Islet precursor cell (in vitro differentiated cells): ENCODE measurements at places on chromosomes 6 and 20.

GRCh38 chr6:85675030-85675819 lies 32.5 kb upstream of the SYNCRIP start:
- DNase-seq: peak; percentile 72

- DNase-seq: no peak
Measured at GRCh38 chr6:41204156-41204555, 3.2 kb upstream of the TREML2 start.

- peak; percentile 91 for DNase-seq
Measured at GRCh38 chr6:40999569-40999968, 39.5 kb downstream of the UNC5CL start.

GRCh38 chr6:20366082-20366830 lies 35.4 kb upstream of the E2F3 start:
- DNase-seq: peak; percentile 62

- DNase-seq: peak; percentile 66
Measured at GRCh38 chr6:41940759-41941279, 789 bp downstream of the CCND3 start.

DNA sequence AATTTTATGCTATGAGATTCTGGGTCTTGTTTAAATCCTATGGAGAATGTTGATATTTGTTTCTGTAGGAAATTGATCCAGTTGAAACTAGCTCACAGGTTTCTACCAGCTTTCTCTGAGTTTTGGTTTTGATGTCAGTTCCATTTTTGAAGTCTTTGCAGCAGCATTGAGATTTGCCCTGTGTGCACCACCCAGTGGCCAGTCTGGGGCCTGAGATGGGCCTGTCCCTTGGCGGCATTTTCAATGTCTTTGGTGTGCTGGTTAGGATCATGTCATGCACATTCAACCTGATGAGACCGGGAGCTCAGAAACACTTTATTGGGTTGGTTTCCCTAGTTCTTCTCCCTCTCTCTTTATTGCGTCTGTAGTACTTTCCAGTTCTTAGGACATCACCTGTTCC lies 395.2 kb upstream of the MAP3K7 start:
- no peak for DNase-seq

DNA sequence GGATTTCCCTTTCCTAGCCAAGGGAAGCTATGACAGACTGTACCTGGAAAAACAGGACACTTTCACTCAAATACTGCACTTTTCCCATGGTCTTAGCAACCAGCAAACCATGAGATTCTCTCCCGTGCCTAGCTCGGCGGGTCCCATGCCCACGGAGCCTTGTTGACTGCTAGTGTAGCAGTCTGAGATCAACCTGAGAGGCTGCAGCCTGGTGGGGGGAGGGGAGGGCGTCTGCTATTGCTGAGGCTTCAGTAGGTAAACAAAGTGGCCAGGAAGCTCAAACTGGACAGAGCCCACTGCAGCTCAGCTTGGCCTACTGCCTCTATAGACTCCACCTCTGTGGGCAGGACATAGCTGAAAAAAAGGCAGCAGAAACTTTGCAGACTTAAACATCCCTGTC lies 61.8 kb downstream of the EPM2A start:
- peak; percentile 49 for DNase-seq

DNA sequence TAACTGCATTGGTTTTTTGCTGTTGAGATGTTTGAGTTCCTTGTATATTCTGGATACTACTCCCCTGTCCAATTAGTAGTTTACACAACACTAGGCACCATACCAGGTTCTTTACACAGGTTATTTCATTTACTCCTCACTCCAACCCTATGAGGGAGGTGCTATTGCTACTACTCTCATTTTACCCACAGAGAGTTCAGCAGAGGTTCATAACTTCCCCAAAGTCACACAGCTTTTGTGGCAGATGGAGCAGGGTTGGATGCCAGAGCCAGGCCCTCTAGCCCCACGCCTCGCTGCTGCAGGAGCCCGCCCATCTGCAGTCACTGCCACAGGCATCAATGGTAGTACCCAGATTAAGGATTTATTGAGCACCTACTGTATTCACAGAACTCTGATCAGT lies 61.7 kb upstream of the MAP3K4 start:
- no peak for DNase-seq

GRCh38 chr20:45487231-45487635 lies 17.7 kb downstream of the WFDC2 start:
- no peak for DNase-seq

- DNase-seq: peak; percentile 34
Measured at GRCh38 chr6:168906391-168906790, 347.3 kb downstream of the THBS2 start.

- no peak for DNase-seq
Measured at GRCh38 chr20:8399947-8400346, 267.9 kb downstream of the PLCB1 start.

DNA sequence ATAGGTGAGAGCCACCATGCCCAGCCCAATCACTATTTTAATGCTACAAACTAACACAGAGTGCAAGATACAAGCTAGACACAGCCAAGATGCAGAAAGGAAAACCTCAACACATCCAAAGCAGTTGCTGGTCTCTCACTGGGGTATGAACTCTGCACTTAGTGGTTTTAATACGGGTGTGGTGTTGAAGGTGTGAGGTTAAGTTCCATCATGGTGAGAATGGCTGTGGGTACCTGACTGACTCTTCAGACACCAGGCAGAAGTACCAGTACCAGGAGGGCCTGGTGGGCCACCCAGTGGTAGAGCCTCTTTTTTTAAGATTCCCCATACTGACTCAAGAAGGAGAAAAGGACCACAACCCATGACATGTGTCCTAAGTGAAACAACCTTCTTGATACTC lies 13.0 kb downstream of the GNAS-AS1 start:
- DNase-seq: no peak

DNA sequence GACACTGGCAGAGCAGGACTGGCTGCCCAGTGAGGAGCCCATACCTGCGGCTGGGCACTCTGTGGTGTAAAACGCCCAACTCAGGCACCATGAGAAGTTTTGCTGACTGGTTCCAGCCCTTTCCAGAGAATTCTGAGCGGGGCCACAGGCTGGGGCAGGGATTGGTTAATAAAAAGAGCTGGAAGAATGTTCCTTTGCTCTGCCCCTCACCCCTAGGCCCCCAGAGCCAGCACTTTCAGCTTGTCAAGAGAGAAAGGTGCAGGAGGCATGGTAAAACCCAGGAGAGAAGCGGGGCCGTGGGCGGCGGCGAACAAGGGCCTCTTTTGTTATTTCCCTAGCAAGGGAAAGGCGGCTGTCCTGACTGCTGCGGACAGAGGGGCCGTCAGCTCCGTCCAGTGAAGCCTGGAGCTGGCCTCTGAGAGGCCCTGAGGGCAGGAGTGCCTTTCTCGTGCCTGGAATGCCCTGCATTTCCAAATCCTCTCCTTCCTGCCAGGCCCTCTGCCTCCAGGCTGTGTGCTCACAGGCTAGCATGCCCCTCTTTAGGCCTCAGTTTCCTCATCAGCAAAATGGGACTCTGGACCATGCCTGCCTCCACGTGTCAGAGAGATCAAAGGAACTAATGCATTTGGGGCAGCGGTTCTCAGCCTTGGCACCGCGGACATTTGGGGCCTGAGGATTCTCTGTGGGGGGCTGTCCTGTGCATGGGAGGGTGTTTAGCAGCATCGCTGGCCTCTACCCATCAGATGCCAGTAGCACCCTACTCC lies 12.9 kb downstream of the SLC13A3 start:
- DNase-seq: peak; percentile 98

DNA sequence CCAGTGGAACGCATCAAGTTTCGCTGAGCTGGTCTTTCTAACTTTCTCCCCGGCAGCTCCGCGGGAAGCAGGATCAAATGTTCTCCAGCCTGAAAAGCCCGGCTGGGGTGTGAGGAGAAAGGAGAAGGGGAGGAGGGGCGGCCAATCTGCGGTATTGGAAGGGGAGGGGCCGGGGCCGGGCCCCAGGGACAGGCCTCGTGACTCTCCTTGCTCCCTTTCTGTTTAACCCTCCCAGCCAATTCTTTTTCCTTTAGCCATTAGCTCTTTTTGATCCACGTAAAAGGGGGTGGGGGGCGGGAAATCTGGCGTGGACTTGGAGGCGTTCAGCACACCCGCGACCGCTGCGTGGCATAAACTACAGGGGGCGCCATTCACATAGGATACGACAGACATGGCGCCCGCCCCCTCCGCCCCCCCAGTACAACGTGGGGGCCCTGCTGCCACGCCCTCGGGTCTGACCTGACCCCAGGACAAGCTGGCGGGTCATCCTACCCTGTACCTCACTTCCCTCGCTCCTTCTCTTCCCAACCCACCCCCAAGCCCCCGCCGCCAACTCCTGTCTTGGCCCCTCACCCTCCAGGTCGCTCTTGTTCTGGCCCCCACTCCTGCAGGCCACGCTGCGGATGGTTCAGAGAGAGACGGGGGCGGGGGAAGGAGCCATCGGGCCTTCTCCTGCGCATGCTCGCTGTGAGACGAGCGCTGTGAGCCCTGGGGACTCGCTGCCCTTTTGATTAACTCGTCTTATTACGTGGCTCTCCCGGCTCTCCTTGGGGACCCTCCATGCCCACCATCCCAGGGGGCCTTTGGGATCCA lies 7.8 kb upstream of the MDGA1 start:
- DNase-seq: peak; percentile 95

DNA sequence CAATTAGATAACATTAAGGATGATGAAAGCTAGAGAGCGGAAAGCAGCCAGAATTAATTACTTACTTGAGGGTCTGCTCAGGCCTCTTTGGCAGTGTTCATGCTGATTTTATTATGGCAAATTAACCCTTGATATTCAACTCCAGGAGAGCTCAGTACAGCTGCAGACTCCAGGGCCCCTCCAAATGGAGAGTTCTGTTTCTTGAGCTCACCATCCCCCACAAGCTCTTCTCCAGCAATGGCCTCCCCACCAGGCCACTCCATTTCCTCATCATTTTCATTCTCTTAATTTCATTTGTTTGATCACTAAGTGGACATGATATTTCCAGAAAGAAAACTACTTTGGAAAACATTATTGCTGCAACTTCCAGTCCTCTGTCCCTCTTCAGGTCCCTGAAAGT lies 513.3 kb upstream of the NOX3 start:
- DNase-seq: no peak

- no peak for DNase-seq
Measured at GRCh38 chr6:20036141-20036677, 176.1 kb downstream of the MBOAT1 start.

GRCh38 chr6:55696041-55696440 lies 117.0 kb upstream of the HMGCLL1 start:
- no peak for DNase-seq

DNA sequence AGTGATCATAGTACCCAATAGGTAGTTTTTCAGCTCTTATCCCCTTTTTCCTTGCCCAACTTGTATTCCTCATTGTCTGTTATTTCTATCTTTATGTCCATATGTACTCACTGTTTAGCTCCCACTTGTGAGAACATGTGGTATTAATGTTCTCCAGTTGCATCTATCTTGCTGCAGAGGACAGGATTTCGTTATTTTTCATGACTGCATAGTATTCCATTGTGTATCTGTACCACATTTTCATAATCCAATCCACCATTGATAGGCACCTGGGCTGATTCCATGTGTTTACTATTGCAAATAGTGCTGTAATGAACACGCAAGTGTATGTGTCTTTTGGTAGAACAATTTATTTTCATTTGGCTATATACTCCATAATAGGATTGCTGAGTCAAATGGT lies 819.5 kb upstream of the ADGRB3 start:
- no peak for DNase-seq

DNA sequence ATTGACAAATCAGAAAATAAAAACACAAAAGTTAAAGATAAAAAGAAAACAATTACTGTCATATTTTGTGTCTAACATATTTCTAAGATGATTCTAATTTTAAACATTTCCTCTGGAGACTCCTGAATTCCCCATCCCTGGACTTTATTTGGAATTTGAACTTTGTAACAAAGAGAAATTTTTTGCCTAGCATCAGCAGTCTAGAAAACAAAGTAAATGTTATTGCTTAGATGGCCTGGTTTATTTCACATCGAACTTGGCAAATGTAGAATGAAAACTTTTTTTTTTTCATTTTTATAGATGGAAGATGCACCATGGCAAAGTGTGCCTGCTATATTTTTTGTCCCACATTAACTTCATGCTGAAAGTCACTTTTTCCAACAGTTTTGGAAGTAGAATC lies 159.1 kb downstream of the TBX18 start:
- DNase-seq: no peak

- DNase-seq: no peak
Measured at GRCh38 chr20:43981540-43981939, 66.9 kb downstream of the TOX2 start.

- DNase-seq: no peak
Measured at GRCh38 chr6:48919555-48919954, 543.5 kb downstream of the MMUT start.

- DNase-seq: no peak
Measured at GRCh38 chr6:106117579-106117978, 31.4 kb downstream of the PRDM1 start.

GRCh38 chr6:34346175-34347119 lies 46.0 kb downstream of the NUDT3 start:
- no peak for DNase-seq

- DNase-seq: no peak
Measured at GRCh38 chr6:747028-747427, 54.1 kb upstream of the EXOC2 start.

DNA sequence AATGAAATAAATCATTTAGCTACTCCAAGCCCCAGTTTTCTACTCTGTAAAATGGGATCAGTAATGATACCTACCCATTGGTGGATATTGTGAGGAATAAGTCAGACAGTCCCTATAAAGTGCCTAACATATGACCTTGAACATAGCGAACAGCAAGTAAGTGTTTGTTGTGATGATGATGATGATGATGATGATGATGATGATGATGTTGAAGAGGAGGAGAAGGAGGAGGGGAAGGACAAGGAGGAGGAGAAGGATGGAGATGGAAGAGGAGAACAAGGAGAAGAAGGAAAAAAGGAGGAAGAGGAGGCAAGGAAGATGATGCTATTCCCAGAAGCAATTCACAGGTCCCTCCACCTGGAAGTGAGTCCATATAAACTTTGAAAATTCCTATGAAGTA lies 264.3 kb downstream of the MAFB start:
- DNase-seq: no peak

GRCh38 chr6:90730151-90730673 lies 143.3 kb upstream of the MAP3K7 start:
- DNase-seq: no peak

DNA sequence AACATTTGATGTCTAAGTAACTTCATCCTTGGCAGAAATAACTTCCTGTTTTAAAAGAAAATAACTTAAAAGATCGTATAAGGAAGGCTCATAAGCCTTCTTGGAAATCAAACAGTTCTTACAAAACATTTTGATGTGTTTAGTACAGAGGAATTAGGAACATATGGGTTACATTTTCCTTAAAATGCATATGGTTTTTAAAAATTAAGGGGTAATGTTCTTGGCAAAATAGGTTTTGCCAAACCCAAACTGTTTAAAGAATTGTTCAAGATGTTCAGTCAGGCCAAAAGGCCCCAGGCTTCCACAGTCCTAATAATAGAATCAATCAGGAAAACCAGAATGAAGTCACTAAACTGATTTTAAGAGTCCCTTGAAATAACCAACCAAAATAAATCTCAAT lies 142.7 kb upstream of the SLC35B3 start:
- no peak for DNase-seq

GRCh38 chr6:44042261-44042988 lies 84.8 kb downstream of the MRPL14 start:
- no peak for DNase-seq

- no peak for DNase-seq
Measured at GRCh38 chr6:6058054-6058444, 51.3 kb upstream of the NRN1 start.
